ENCODE measurements at places on chromosomes 3 and 15.

- no peak for DNase-seq
- H3K4me1 ChIP-seq: peaks cover 3% of the 10 kb centered on the region
- H3K27ac ChIP-seq: no peak overlapping the region
- H3K27me3 ChIP-seq: no peaks in the 10 kb centered on the region
- no peaks in the 10 kb centered on the region for H3K36me3 ChIP-seq
Measured at GRCh38 chr15:69315402-69316110, 16.8 kb downstream of the PAQR5 start.

DNA sequence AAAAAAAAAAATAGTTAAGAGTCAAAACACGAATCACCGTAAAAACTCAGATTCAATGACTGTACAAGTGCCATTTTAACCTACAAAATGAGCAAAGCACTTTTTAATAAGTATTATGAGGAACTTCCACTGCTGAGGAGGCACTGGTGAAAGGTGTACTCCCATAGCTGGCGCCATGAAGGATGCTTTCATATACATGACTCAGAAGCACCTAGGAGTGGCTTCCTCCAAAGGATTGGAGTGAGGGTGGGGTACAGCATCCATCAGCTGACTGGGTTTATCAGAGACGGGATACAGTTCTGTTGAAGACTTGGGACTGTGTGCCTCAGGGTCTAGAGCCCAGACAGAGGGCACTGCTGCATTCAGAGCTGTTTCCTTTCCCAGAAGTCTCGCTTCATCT, 60.9 kb upstream of the MEX3B start:
- H3K4me1 ChIP-seq: no peaks in the 10 kb centered on the region
- H3K27ac ChIP-seq: no peak overlapping the region
- no peak for DNase-seq

DNA sequence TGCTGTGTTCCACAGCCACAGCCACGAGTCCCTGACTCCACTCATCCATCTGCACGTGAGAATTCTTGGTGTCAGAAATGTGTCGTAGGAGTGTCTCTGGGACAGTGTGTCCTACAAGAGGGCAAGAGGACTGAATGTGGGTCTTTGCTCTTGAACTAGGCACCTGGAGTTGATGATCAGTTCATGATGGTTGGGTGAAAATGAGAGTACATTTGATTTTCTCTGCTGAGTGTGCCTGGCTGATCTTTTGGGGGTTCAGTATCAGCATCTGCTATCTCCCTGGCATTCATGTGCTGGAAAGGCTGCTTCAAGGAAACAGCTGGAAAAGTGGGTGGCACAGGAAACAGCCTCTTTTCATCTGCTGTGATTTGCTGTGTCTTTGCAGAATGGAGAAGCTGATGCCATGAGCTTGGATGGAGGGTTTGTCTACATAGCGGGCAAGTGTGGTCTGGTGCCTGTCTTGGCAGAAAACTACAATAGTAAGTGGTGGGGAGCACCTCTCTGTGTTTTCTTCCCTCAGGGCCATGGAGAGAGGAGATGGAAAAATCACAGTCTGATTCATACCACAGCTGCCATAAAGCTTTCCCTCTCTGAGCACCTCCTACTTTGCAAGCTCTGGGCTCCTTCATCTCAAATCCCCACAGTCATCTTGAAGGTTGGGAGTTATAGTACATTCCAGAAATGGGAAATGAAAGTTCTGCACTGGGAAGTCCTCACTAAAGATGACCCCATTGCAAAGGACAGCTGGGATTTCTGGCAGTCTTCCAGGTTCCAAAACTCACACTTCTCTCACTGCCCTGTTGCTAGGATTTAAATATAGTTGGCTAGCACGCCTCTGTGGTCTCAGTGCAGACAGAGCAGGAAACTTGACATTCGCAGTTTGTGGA, 17.8 kb downstream of the TF start:
- H3K4me3 ChIP-seq: no peak overlapping the region
- DNase-seq: no peak
- H3K27me3 ChIP-seq: no peaks in the 10 kb centered on the region
- peaks cover 7% of the 10 kb centered on the region for H3K36me3 ChIP-seq
- peaks cover 4% of the 10 kb centered on the region for H3K4me1 ChIP-seq

DNA sequence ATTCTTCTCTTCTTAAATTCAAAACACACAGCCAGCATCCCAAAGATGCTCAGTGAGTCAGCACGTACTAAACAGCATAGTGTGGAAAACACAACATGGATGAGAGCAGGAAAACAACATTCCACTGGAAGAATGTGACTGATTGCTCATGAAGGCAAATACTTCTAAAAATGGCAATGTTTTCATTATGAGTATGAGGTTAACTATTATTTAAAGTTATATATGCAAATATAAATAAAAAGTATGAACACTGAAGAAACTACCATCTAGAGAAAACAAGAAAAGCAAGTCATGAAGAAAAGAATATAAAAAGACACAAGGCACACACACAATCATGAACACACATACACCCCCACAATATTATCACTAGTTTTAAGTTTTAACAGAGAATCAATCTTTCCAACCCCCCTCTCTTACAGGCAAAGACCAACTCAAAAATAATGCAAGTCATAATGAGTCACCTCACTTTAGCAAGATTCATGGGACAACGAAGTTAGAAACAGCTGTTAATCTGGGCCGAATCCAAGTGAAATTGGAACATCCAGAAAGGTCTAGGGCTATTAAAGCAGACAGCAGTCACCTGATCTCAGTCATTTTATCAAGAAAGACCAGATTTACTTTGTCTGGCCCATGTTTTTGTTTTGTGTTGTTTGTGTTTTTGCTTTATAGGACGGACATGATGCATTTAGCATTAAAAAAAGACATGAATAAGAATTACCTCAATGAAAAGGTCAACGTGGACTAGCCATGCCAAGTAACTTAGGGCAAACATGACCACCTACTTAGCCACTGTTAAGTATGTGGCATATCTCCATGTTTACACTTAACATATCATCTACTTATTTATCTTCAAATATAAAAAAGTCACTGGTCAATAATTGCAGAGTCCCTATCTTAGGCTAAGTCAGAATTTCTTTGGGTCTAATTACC, 18.1 kb downstream of the GBE1 start:
- no peaks in the 10 kb centered on the region for H3K36me3 ChIP-seq
- no peaks in the 10 kb centered on the region for H3K4me1 ChIP-seq
- H3K27me3 ChIP-seq: no peaks in the 10 kb centered on the region
- DNase-seq: no peak
